ENCODE measurements at places on chromosomes 4 and X. TPM values are rescaled to one million over a fixed set of nuclear protein-coding genes. Genes with fewer than 3 reads are reported as not detected.

DNA sequence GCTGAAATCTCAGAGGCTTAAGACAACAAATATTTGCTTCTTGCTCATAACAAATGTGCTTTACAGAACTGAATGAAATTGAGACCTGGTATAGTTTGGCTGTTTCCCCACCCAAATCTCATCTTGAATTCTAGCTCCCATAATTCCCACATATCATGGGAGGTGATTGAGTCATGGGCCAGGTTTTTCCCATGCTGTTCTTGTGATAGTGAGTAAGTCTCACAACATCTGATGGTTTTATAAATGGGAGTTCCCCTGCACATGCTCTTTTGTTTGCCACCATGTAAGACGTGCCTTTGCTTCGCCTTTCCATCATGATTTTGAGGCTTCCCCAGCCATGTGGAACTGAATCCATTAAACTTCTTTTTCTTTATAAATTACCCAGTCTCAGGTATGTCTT is 221.1 kb upstream of the DIPK2B start:
- no peak for DNase-seq

- no peak for DNase-seq
These were observed 176.2 kb upstream of the GPRIN3 start for GRCh38 chr4:89483833-89484232.

GRCh38 chr4:168739886-168740285 is 243.0 kb downstream of the PALLD start:
- DNase-seq = no peak

GRCh38 chr4:149277705-149278104 is 537.9 kb downstream of the IQCM start:
- DNase-seq = no peak

- no peak for DNase-seq
These were observed 247.3 kb downstream of the SPOCK3 start for GRCh38 chr4:166987026-166987425.

- DNase-seq = no peak
These were observed 20.5 kb downstream of the MAOB start for GRCh38 chrX:43861750-43862149.

DNA sequence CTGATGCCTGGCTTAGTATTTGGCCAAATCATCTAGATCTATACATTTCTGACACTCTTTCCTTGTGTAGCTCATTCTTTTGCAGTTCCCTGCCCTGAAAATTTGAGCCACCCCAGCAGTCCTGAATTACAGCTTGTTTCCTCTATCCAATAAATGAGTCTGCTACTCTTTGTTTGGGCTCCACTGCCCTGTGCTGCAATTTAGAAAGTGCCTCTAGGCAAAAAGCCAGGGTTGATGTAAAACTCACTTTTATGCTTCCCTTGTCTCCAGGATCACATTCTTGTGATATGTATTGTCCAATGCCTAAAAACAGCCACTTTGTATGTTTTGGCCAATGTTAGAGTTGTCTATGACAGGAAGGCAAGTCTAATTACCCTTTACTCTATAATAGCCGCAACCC is 101.7 kb upstream of the MAP3K15 start:
- no peak for DNase-seq

DNA sequence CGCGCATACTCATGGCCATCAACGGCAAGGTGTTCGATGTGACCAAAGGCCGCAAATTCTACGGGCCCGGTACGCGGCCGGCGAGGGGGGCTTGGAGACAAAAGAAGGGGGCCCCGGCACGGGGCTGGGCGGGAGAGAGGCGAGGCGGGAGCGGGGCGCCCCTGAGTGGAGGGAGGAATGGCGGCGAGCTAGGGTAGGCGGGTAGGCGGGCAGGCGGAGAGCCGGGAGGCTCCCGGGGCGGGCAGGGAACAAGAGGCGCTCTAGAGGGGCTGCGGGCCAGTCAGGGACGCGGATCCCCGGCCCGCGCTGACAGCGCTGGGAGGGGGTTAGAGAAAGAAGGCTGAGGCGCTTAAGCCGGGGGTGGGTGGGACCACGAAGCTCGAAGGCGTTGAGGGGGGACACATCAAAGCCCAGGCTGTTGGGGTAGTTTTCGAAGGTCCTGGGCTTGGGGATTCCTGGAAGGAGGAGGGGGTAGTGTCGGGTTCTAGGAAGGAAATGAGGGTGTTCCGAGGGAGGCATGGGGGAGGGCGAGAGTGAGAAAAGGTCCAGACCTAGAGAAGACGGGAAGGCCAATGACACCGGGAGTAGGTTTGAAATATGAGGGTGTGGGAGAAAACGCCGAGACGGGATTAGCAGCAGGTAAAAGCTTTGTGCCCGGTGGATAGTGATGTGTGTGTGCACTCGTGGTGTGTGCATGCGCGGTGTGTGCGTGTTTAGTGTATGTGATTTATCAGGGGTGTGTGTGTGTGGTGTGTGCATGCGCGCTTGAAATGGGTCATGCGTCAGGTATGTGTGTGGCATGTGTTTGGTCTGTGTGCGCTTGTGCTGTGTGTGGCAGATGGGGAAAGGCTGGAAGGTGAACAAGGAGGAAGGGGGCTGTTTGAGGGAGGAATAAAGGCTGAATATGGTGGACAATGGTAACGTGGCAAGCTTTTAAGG is 807 bp downstream of the PGRMC1 start:
- no peak for DNase-seq

- no peak for DNase-seq
These were observed 58.4 kb upstream of the NEIL3 start for GRCh38 chr4:177251237-177251636.

DNA sequence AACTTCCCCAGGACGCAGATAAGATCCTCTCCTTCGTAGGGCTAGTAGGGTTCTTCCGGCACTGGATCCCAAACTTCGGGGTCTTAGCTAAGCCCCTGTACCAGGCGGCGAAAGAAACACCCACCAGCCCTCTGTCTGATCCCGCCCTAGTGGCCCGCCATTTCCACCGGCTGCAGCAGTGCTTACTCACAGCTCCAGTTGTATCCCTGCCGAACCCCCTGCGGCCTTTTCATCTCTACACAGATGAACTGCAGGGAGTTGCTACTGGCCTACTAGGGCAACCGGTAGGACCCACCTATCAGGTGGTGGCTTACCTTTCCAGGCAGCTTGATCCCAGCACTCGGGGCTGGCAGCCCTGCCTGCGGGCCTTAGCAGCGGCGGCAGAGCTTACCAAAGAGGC is 961.2 kb downstream of the RPA4 start:
- DNase-seq = no peak

- DNase-seq = no peak
These were observed 27.7 kb downstream of the METTL14 start for GRCh38 chr4:118712872-118713271.

PROM1 gene
- 56.0 TPM for polyA plus RNA-seq

PRR32 gene
- 206 TPM for polyA plus RNA-seq

STATH gene
- not detected for polyA plus RNA-seq

SLC9B1 gene
- 1.5 TPM for polyA plus RNA-seq
